ENCODE measurements at places on chromosomes 11 and 22. TPM values are rescaled to one million over a fixed set of nuclear protein-coding genes. Genes with fewer than 3 reads are reported as not detected.

Gene TMPRSS5
- not detected for total RNA-seq

Gene PIH1D2
- total RNA-seq, result not detected

Gene STIM1
- 48.1 TPM for total RNA-seq

DNA sequence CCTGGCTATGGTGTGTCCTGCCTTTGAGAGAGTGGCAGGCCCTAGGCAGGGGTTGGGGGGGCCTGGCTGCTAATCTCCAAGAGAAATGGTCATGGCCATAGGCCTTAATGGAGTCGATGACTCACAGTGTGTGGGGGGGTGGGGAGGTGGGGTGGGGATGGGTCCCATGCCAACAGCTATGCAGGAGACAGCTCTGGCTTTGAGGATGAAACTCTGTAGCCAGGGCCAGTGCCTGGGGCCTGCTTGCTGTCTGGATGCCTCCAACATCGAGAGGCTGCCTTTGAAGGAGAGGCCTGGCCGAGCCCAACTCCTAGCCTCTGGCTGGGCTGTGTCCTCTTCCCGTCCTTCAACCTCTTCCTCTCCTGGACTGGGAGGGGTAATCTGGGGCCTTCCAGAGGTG lies 23.9 kb upstream of the TSPAN18 start:
- no peak overlapping the region for H3K4me3 ChIP-seq
- DNase-seq, result no peak
- no peaks in the 10 kb centered on the region for H3K27me3 ChIP-seq
- H3K27ac ChIP-seq, result no peak overlapping the region
- H3K36me3 ChIP-seq, result no peaks in the 10 kb centered on the region

- H3K27ac ChIP-seq, result peak overlapping the region; percentile 80
- H3K27me3 ChIP-seq, result no peaks in the 10 kb centered on the region
- DNase-seq, result no peak
- no peaks in the 10 kb centered on the region for H3K36me3 ChIP-seq
- H3K4me1 ChIP-seq, result peaks cover 8% of the 10 kb centered on the region
- H3K4me3 ChIP-seq, result no peak overlapping the region
These were observed 4.4 kb downstream of the PKNOX2 start for GRCh38 chr11:125168918-125169456.

Gene LRRN4CL
- 12.1 TPM for total RNA-seq

Gene KMT5B
- 82.0 TPM for total RNA-seq

Data from ascending aorta (tissue), 2 donors.